NCI-H460 (cell line): ENCODE measurements at places on chromosomes 3 and 15.

DNA sequence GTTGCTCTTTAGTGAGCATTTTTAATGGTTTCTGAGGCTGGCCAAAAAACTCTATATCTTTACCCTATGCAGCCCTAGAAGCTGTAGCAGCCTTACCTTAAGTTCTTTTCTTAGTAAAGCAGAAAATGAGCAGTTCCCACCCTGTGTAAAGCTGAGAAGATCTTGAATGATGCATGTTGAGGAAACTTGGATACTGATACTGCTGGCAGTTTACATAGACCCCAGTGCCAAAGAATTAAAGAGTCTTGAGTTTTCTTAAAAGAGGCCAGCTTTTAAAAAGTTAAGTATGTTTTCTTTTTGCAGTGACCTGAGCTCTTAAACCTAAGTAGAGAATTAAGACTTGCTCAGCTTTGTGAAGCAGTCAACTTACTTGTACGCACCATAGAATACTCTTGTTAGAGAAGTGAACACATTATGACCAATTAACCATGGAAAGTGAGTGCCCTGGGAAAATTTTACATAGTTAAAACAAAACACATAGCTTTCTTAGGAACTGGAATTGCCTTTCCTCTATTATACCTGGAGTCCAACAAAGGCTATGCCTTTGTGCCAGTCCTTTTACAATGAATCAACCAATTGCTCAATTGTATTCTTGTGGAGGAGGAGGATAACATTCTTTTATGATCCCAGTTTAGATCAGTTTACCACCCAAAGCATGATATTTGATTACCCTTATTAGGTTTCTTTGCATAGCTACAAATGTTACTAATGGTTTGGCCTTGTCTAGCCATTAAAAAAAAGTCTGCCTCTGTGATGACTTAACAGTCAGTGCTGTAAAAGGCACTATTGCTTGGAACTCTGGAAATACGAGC lies 28.4 kb downstream of the PLS1 start:
- DNase-seq = no peak

DNA sequence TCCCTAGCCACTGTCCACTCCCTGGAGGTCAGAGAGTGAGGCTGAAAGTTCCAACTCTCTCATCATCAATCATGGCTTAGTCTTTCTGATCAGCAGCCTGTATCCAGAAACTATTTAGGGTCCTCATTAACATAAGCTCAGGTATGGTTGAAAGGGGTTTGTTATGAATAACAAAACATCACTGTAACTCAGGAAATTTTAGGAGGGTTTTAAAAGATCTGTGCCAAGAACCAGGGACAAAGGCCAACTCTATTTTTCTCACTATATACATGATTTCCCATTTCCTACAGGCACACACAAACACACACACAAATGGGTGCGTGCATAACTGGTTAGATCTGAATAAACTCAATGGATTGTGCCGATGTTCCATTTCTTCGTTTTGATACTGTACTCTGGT lies 23.6 kb downstream of the STOML1 start:
- DNase-seq = no peak

DNA sequence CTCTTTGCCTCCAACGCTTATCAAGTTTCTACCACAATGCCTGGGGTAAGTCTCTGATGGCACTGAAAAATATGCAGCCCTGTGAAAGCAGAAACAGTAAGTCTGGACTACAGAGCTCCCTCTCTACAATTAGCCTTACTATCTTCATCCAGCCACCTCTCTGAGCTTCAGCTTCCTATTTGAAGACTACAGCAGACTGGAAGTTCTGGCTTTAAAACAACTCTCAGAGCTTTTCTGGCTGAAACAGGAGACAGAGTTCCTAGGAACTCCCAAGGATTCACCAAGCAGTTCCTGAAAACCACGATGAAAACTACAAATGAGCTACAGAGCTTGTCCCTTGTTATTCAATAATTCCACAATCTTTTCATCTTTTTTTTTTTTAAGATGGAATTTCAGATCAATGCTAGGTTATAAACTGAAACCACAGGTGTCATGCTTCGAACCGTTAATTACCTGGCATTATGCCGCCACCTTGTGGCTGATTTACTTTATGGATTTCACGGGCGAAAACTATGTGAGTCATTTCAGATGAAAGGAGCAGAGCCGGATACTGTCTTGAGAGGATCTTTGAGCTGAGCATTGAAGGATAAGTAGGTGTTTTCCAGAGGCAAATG lies 3.9 kb downstream of the CRYGS start:
- DNase-seq = peak; percentile 70

DNA sequence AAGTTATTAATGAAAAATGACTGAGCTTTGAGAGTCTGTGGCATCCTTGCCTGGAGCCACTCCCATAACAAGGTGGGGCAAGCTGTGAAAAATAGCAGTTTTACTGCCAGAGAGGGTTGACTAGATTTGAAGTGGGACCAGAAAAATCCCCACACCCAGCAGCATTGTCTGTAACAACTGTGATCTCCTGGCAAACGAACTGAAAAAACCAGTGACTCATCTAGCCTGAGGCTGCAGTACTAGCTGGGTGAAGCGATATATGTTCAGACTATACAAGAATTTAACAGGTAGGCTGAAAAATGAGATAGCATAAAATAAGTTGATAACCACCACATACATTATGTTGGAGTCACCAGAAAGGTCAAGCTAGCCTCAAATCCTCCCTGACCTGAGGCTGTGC lies 64.0 kb downstream of the DPH6 start:
- DNase-seq = peak; percentile 85

- no peak for DNase-seq
Measured at GRCh38 chr3:59885899-59886400, 836.1 kb upstream of the CFAP20DC start.

GRCh38 chr3:107251819-107252218 lies 125.4 kb upstream of the CCDC54 start:
- DNase-seq = no peak

DNA sequence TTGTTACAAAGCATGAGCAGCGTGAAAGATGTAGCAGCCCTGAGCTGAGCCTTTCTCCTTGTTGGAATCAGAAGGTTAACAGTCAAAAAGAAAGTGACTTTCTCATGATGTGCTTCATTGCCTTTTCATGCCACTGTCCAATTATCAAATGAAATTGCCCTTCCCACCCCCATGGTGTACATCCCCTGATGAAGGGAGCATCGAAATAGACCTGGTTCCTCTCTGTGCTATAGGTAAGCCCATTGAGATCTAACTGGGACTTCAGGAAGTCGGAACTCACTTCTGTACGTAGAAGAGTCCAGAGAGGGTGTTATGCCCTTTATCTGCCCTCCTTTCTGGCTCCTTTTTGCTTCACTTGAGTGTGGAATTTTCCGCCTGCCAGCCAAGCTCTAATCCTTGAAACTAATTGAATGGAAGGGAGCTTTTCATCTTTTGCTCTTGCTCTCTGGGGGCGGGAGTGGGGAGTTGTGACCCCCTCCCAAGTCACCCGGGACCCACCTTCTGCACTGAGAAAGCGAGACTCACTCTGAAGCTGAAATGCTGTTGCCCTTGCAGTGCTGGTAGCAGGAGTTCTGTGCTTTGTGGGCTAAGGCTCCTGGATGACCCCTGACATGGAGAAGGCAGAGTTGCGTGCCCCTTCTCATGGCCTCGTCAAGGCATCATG lies 20.9 kb downstream of the ABHD6 start:
- no peak for DNase-seq

DNA sequence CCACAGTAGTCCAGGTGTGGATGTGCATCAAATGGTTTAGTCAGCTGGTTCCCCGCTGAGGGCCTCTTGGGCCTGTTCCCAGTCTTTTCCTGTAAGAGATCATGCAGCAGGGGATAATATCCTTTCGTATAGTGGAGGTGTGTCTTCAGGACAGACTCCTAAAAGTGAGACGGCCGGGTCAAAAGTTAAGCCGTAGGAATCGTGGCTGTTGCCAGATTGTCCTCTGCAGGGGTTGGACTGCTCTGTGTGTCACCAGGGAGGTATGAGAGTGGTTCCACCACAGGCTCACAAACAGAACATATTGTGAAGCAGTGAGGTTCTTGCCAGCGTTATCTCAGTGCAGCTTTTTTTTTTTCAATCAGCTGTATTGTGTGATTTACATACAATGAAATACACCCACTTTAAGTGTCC lies 95.0 kb downstream of the VGLL4 start:
- DNase-seq = no peak

- no peak for DNase-seq
Measured at GRCh38 chr15:66845266-66845785, 143.3 kb downstream of the SMAD6 start.

DNA sequence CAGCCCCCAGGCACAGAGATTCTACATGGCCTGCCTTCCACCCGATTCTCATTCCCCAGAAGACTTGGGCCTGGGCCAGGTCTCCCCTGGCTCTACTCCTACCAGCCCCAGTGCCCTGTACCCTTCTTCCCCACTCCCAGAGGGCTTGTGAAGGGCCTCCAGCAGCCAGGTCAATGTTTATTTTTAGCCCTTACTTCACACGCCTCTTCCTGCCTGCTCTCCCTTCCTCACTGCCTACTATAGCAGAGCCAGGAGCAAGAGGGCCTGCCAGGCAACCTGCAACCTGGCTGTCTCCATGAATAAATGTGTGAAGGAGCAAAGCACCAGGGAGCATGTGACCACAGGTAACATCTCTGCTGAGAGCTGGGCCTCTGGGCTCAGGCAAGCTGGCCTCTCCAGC lies 26.4 kb upstream of the APEH start:
- no peak for DNase-seq

- DNase-seq = no peak
Measured at GRCh38 chr3:101184111-101184510, 136.3 kb downstream of the IMPG2 start.

DNA sequence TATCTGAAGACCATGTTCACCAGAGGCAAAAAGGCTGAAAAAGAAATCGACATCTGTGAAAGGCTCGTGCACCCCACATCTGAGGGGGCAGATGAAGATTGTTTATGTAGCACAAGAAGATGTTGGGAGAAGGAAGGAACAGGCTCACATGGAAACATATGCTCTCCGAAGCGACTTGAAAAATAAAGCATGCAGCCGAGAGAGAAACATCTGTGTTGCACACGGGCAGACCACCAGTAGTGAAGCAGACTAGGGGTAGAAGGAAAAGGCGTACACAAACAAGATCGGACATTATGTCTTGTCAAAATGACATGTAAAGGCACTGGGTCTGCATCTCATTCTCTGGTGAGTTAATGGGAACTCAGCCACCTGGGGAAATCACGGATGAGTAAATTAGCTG lies 356.5 kb downstream of the ZIC4 start:
- no peak for DNase-seq

DNA sequence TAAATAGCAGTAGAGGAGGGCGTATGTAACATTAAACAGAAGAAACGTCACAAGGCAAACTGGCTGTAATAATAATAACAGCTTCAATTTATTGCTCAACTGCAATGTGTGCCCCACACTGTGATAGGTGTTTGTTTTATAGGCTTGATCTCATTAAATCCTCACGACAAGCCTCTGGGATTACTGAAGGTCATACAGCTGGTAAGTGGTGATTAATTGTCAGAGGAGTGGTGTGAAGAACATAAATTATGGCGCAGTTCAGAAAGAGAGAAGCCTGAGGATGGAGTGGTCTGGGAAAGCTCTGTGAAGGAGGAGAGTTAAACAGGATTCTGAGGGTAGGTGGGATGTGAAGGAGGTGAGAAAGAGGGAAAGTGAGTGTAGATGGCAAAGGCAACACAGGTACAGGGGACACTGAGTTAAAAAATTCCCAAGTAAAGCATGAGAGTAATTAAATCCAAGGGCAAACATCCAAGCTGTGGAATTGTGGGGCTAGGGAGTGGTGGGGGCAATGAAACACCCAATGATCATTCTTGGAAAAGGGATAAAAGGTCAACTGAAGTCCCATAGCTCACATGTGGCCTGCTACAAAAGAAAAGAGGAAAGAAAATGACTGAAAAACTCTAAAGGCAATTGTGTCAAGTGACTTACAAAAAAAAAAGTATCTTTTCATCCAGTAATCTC lies 16.5 kb upstream of the GLCE start:
- peak; percentile 76 for DNase-seq
